ENCODE measurements at places on chromosomes 7 and 10.

DNA sequence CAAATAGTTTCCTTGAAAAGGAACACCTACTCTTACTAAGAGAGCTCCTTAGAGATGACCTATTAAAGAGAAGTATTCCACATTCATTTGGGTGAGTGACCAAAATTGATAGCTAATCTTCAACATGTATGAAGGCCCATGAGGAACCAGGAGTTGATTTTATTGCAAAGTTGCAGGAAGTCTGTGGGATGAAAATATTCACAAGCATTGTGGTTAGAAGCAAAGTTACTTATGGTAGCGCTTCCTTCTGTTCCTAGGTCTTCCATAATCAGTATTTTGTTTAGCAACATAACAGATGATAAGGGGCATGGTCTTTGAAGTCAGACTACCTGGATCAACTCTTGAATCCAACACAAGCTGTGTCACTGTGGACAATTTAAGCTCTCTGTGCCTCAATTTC, 164.5 kb downstream of the DGKB start:
- H3K4me1 ChIP-seq = peaks cover 17% of the 10 kb centered on the region
- DNase-seq = no peak
- H3K4me3 ChIP-seq = no peak overlapping the region

DNA sequence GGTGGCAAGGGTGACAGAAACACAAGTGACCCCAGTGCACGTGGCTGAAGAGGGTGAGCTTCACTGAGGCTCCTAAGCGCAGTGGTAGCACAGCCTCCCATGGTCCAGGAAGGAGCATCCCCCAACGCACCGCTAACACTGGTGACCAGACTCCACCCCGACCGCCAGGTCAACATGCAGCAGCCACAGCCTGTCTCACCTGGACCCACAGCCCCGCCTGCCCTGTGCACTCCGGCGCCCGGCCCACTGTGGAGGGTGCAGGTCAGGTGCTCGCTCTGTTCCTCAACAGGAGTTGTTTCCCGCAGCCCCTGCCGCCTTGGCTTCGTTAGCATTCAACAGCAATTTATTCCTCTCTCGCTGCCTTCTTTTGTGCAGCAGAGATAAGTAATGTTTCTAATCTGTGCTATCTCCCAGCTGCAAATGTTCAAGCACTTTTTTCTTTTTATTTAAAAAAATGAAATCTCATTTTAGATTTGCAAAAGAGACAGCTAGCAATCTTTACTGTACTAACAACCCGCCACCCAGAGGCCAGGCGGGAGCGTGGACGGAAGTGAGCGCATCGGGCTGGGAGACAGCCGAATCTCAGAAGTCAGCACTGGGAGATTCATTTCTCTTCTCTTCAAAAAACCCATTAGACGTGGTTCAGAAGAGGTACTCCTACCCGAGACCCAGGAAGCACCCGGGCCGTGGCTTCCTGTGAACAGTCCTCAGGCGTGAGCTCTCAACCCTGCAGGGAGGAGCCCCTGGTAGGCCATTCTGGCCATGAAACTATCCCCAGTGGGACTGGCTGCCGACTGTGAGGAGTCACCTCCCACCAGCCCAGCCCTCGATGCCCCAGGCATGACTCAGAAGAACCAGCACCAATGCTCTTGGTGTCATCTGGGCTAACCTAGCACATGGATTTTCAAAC, 133.4 kb downstream of the MAD1L1 start:
- H3K27ac ChIP-seq = peak overlapping the region; percentile 85
- no peak overlapping the region for H3K4me3 ChIP-seq
- no peak for DNase-seq
- peaks cover 4% of the 10 kb centered on the region for H3K36me3 ChIP-seq
- no peaks in the 10 kb centered on the region for H3K27me3 ChIP-seq
- peaks cover 7% of the 10 kb centered on the region for H3K4me1 ChIP-seq

DNA sequence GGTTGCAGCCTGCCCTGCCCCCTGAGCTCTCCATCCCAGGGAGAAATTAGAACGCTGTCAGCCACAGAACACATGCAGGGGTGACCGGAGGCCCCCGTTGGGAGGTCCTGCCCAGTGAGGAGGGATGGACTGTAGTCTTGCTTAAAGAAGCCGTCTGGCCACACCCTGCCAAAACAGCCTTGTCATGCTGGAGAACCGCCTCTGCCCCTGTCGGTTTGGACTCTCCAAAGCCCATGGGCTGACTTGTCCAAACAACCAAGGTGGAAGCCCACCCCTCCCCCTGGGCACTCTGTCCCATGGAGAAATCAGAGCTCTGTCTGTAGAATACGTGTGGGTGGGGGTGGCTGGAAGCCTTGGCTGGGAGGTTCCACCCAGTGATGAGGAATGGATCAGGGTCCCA, 12.7 kb upstream of the TBATA start:
- H3K4me3 ChIP-seq = no peak overlapping the region
- H3K36me3 ChIP-seq = no peaks in the 10 kb centered on the region

GRCh38 chr7:41918597-41918996, 215.7 kb upstream of the INHBA start:
- no peaks in the 10 kb centered on the region for H3K27me3 ChIP-seq
- no peak for DNase-seq
- no peak overlapping the region for H3K27ac ChIP-seq
- no peaks in the 10 kb centered on the region for H3K36me3 ChIP-seq
